Hepatic stellate cell (primary cell): ENCODE measurements at places on chromosomes 5 and 9.

- DNase-seq = no peak
These were observed 48.9 kb downstream of the JMY start for GRCh38 chr5:79284846-79285245.

DNA sequence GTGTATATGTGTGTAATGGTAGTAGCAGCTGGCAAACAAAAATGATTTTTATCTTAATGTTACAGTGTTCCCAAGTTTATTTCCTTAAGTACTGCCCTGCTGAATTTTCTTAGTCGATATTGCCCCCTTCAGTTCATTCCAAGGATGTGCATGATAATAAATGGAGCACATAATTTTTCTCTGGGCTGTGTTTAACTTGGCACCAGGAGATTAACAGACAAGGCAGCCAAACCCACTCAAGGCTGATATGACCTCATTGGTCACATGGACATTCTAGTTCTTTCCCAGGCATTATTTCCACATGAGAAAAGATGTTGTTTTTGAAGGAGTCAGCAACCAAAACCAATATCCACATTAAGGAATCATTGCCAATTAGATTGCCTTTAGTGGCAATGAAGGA, 61.8 kb downstream of the COX7C start:
- DNase-seq = peak; percentile 25

DNA sequence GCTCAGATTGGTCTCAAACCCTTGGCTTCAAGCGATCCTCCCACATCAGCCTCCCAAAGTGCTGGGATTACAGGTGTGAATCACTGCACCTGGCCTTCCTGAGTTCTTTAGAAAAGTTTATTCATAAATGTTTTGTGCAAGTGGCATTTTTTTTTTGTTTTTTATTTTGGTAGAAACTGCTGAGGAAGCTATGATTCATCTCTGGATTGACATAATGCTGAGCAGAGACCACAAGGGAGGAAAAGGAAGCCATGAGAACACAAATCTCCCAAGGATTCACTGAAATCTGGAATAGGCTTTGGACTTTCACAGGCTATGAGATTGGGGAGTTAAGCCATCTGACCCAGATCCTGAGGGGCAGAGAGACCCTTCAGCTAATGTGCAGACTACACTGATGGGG, 3.4 kb upstream of the SLC46A2 start:
- DNase-seq = peak; percentile 38

DNA sequence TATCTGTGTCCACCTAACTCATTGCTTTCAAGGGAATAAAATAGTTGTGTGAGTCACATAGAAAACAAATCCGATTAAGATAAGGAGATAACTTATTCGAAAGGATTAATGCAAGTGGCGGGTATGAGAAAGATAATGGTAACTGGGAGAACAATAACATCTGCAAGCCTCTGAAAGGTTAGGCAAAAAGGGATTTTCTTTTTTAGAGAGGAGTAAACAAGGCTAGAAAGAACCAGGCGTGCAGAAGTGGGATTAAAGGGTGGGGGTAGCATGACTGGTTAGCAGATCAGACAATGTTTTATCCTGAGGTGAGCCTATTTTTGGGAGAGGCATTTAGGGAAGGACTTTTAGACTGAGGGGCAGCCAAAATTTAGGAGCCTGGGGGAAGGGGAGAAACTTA, 34.7 kb upstream of the JMY start:
- no peak for DNase-seq

DNA sequence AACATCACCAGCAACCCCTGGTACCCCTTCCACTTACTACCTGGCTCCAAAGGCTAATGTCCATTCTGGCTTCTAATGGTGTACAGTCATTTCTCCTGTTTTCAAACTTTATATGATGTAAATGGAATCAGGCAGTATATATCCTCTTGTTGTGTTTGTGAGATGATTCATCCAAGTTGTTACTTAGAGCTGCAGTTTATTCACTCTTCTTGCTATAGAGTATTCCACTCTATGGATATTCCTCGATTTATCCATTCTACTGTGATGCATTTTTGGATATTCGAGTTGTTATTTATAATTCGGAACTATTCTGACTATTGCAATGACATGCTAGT, 32.4 kb downstream of the IRF1 start:
- no peak for DNase-seq

DNA sequence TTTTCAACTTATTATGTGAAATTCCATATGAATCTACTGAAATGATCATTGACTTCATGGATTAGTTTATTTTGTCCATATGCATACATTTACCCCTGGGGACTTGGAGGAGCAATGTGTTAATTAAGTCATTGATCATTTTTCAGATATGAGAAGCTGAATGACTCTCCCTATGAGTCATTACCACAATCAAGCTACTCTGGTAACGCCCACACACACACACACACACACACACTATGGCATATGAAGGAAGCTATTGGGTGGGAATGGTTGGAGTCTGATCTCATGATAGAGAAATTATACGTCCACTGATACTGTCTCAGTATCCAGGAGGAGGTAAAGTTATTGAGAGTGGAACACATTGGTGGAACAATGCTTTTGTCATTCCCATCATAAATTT, 528.9 kb downstream of the AGTPBP1 start:
- no peak for DNase-seq

- no peak for DNase-seq
These were observed 60.6 kb downstream of the DRD1 start for GRCh38 chr5:175383350-175383749.

DNA sequence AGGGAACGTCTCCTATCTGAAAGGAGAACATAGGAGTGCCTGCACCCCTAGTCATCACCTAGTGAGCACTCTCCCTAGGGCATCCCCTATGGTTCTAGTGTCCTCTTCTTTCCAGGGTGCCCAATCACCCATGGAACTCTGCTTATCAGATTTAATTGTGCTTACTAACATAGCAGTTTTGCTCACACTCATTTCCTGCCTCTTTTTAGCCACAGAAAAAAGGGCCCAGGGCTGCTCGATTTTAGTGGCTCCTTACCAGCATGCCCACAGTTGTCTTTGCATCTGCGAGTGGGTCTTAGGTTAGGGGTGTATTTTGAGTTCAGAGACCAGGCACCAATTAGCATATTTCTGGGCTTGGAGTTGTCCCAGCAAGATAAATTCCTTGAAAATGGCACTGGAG, 1110.2 kb downstream of the TAF11L14 start:
- DNase-seq = no peak

DNA sequence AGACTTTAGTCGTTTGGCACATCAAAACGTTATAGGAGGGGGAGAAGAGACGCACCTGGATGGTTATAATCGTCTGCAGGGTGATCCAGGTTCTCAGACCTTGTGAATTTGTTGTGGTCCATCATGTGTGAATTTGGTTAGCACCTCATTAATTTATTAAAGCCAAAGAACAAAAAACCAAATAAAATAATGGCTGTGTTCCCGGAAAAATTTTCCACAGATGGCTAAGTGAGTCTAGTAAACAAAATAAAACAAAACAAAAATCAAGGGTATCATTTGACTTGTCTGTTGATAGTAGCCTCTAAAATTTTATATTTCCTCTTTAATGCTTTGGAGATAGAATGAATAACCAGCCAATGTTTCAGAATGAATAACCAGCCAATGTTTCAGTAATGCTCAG, 119.7 kb downstream of the ACTBL2 start:
- no peak for DNase-seq

DNA sequence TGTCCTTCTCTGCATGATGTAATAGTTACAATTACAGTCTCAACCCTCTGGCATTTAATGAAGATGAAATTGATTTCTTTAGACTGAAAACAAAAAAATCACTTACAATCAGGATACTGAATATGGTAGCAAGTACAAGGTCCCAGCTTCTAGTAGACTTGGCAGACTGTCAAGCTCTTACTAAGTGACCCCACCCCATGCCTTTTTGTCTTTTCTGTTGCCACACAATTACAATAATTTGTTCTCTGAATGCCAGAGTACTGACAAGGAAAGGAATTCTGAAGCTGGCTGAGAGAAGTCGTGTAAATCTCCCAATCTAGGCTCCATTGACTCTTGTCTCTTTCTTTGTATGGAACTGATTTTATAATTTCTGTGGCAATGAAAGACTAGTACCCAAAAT, 154.2 kb downstream of the TMC1 start:
- no peak for DNase-seq

DNA sequence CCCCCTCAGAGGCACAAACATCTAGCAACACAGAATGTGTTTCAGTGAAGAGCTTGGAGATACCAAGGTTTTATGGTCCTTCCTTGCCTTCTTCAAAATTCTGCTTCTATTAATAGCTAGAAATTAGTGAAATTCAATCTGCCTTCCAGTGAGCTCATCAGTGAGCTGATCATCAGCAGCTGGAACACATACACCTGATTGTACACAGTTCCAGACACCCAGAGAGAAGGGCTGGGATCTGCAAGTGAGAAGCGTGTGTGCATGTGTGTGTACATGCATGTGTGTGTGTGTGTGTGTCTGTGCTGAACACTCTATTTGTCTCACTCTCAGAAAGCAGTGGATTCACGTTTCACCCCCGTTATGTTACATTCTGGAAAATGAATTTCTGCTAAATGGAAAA, 28.5 kb downstream of the CFAP90 start:
- no peak for DNase-seq

DNA sequence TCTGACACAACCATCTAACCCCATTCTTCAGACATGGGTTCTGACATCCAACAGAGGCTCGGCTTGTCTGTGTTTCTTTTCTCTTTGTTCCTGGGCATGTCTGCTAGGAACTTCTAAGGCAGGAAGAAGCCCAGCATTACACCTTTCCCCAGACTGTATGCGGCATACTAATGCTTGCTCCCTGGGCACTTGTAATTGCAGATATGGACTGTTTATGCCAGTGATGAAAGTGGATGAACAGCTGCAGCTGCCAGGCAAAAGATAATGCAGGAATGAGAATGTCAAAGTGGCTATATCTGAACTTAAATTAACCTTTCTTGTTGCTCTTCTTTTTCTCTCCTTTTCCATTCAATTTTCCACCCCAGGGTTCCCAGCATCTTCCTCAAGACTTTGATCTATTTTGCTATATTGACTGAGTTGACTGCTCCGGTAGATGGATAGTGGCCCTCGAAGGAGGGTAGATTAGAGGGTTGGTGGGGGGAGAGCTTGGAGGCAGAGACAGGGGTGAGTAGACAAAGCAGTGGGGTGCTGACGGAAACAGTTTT, 344.4 kb downstream of the MAN2A1 start:
- no peak for DNase-seq
